Heart left ventricle (tissue), 16 donors: ENCODE measurements at places on chromosomes 3 and 15.

DNA sequence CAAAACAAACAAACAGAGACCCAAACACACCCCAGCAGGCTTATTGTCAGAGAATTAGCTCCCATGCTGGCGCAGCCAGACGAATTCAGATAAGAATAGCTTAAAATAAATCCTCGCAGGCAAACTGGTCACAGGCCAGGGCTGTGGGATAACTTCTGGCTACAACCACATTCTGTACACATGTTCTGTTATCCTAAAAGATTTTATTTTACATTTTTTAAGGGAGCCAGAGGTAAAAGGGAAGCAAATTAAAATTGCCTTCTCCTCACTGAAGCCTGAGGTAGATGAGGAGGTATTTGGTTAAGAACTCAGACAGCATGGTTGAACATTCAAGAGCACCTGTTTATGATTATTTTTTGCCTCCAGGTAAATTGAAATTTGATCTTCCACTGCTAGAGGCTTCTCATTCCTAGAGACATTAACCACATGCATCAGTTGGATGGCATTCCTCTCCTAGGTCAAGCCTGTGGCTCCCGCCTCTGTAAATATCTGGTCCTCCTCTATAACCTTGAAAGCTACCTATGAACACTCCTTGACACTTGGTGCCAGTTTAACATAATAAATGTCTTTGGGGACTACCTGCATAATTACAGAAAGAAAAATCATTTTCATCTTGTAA is 190.3 kb downstream of the SATB1 start:
- peak; percentile 19 for DNase-seq

- DNase-seq = no peak
Observed at GRCh38 chr15:82951472-82952157, 905 bp downstream of the HOMER2 start.

GRCh38 chr3:186170516-186170915 is 61.6 kb upstream of the ETV5 start:
- DNase-seq = no peak

- DNase-seq = no peak
Observed at GRCh38 chr3:190059242-190059590, 61.5 kb downstream of the P3H2 start.

GRCh38 chr15:68833700-68834331 is 13.1 kb upstream of the ANP32A start:
- no peak for DNase-seq

GRCh38 chr3:149547954-149548668 is 73.6 kb downstream of the TM4SF4 start:
- peak; percentile 71 for DNase-seq

- peak; percentile 16 for DNase-seq
Observed at GRCh38 chr3:195204360-195205163, 66.4 kb downstream of the XXYLT1 start.

DNA sequence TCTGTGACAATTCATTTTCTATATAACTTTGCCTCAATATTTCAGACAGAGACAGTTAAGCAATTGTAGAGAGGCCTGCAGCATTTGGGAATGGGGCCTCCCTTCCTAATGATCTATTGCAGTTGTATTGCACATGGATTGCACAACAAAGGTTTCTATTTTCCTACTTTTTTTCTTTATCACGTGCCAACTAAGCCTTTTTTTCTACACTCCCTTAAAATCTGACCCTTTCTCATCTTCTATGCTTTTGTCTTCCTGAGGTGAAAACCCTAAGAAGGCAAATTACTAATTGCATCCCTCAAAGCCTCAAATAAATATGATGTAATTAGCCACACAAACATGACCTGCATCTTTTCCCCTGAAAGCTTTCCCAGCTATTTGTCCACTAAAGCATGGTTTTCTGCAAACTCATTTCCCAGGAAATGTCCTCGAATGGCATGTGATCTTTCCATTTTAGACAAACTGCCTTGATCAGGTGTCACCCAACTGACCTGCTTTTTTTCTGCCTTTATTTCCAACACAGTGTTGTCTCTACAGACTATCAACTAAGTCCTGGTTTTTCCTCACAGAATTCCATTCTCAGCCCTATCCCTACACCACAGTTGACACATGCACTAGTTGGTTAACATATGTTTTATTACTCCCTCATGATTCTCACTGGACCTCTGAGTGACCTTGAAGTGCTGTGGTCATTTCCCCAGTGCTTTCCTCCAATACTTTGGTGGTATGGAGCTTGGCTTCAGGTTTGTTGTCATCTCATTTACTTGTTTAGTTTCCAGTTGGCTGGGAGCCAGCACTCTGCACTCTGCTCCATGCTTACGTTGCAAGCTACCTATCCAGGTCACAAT is 31.9 kb upstream of the TSC22D2 start:
- no peak for DNase-seq

GRCh38 chr3:73234354-73235014 is 173.0 kb downstream of the EBLN2 start:
- DNase-seq = no peak

GRCh38 chr15:69489073-69489571 is 36.5 kb downstream of the RPLP1 start:
- no peak for DNase-seq

DNA sequence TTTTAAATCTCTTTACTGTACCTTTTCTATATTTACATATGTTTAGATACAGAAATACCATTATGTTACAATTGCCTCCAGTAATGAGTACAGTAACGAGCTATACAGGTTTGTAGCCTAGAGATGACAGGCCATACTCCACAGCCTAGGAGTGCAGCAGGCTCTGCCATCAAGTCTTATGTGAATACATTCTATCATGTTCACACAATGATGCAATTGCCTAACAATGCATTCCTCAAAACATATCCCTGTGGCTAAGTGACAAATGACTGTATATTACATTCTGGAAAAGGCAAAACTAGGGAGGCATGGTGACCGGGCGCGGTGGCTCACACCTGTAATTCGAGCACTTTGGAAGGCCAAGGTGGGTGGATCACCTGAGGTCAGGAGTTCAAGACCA is 192.4 kb upstream of the IGF1R start:
- DNase-seq = no peak

- no peak for DNase-seq
Observed at GRCh38 chr15:76342382-76343201, 6.0 kb downstream of the ISL2 start.

DNA sequence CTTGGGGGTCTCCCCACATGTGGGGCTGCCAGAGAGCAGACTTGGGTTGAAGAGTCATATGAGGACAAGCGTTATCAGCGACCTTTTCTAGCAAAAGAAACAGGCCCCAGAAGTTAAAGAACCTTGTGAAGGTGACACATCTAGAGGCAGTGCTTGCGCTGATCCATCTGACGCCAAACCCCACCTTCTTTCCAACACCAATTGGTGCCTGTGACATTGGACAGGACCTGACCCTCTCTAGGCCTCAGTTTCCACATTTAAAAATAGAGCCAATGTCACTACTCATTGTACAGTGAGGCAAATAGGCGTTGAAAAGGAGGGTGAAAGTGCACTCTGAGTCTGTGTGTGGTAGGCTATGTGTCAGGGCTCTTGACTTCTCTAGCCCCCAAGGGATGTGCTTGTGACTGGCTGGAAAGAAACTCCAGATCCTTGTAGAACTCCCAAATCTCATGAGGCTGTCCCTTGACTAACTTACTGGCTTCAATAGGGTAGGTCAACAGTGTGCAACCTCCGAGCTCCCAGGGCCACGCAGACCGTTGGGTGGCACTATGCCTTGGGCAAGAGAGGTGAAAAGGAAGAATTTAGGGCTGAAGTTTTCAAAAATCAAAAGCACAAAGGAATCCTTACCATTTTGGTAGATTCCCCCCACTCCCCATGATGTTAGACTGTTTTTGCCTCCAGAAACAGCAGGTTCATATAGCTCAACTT is 666 bp upstream of the FAM219B start:
- DNase-seq = peak; percentile 51

- no peak for DNase-seq
Observed at GRCh38 chr3:139676632-139677387, 962 bp downstream of the NMNAT3 start.

DNA sequence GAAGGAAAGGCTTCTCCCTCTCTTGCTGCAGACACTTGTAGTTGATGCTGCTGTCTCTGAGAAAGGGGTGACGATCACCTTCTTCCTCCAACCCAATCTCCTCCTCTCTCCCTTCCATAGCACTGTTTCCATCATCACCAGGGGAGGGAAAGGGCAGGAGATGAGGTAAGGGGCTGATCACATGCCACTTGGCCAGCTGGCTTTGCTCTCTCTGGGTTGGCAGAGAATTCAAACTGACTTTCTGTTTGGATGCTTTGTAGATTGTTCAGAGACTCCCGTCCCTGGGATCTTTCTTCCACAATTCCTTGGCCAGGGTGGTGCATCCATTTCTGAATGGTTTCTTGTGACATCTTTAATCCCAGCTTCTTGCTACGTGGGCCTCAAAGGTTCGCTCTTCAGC is 43.2 kb upstream of the ZNF148 start:
- no peak for DNase-seq

DNA sequence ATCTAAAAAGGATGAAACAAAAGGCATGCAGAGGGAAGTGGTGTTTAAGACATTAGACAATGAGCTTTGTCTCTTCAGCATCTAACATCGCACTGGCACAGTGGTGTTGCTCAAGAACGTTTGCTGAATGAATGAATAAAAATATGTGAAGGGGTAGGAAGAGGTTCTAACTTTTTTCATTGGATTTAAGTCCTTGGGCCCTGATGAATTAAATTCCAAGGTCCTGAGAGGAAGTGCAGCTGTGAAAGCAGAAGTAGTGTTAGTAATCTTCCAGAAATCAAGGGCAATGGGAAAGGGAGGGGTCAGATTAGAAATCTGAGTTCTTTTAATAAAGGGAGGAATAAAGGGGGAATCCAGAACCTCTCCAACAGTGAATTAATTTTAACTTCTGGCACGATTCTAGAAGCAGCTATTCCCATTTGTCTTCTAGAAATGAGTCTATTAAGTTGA is 29.6 kb downstream of the TLNRD1 start:
- DNase-seq = no peak

DNA sequence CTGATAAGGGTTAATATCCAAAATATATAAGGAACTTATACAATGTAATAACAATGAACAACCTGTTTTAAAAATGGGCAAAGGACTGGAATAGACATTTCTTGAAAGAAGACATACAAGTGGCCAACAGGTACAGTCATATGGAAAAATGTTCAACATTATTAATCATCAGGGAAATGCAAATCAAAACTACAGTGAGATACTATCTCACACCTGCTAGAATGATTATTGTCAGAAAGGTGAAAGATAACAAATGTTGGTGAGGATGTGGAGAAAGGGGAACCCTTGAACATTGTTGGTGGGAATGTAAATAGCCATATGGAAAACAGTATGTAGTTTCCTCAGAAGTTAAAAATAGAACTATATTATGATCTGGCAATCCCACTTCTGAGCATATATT is 20.4 kb downstream of the GOLM2 start:
- no peak for DNase-seq

GRCh38 chr3:13072239-13072599 is 1.0 kb downstream of the IQSEC1 start:
- peak; percentile 87 for DNase-seq

DNA sequence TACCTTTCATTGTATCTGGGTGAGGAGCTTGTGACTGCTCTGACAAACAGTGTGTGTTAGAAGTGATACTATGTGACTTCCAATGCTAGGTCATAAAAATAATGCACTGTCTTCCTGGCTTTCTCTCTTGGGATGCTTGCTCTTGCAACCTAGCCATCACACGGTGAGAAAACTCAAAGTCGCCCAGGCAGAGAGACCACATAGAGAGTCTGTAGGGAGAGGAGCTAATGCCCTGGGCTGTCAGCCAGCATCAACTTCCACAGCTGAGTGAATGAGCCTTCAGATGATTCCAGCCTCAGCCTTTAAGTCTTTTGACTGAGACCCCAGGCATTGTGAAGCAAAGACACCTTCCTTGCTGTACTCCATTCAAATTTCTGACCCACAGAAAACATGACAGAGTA is 220.6 kb upstream of the SGO1 start:
- no peak for DNase-seq

GRCh38 chr3:184126006-184126405 is 9.2 kb upstream of the EIF2B5 start:
- DNase-seq = no peak

DNA sequence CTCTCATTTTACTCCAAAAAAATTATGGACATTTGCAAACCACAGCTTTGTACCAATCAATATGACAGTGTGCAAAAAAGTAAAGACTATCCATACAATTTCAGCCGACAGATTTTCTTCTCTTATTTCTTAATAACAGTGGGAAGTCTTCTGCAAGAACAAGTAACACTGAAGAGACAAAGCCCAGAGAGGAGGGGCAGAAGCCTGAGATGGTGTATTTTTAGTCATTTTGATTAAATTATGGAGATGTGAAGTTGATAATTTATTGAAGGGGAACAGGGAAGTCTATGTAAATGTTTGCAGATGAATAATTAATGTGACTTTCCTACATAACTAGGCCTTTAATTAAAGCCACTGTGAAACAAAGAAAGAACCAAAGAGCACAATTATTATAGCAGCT is 45.7 kb upstream of the IGSF11 start:
- DNase-seq = no peak

DNA sequence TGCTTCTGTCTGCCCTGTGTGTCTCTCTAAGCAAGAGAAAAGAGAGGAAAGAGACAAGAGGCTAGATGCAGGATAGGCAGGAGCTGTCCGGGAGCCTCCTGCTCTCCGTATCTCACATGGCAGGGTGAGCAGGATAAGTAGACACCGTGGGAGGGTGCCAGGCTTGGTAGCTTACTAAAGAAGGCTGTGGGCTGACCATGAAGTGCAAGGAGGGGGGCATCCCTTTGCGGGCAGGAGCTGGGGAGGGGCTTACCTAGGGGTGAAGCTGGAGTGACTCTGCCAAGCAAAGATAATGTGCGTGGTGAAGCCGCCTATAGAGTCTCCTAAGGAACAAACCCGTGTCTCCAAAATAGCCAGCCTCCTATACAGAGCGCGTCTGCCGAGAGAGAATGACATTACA is 33.7 kb upstream of the TMC3 start:
- DNase-seq = no peak

GRCh38 chr3:16801223-16801622 is 83.5 kb upstream of the PLCL2 start:
- no peak for DNase-seq

GRCh38 chr3:183991403-183991802 is 26.3 kb downstream of the ABCC5 start:
- no peak for DNase-seq

GRCh38 chr15:100726070-100726420 is 123.7 kb downstream of the ASB7 start:
- no peak for DNase-seq

DNA sequence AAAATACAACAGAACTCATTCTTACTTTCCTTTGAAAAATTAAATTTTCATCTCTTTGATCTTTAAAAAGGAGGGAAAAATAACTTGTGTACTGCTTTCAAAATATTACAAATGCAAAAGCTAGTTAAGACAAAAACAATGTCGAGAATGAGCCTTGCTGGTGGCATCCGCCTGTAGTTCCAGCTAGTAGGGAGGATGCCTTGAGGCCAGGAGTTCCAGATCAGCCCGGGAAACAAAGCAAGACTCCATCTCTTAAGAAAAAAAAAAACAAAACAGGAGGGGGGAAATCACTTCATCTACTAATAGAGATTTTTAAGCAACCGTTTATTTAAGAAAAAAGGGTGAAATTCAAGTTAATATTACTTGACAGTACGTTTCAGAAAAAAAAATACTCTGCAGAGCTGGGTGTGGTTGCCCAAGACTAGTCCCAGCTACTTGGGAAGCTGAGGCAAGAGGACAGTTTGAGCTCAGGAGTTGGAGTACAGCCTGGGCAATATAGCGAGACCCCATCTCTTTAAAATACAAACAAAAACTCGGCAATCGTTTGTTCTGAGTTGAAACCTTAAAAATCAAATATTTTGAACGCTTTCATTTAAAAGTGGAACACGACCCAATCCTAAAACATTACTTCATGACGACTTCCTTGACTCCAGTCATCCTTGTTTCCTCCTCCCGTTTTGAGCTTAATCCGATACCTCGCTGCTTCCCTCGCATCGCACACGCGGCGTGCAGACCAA is 1.2 kb downstream of the KPNA1 start:
- no peak for DNase-seq
